Inflammatory macrophage treated with lipopolysaccharide for 4 hours (primary cell): ENCODE measurements at places on chromosomes 13 and 19.
A peak's percentile ranks its signal among the peaks of the same experiment; 100 is the strongest.

- DNase-seq, result no peak
Observed at GRCh38 chr13:43665388-43665787, 121.4 kb downstream of the ENOX1 start.

DNA sequence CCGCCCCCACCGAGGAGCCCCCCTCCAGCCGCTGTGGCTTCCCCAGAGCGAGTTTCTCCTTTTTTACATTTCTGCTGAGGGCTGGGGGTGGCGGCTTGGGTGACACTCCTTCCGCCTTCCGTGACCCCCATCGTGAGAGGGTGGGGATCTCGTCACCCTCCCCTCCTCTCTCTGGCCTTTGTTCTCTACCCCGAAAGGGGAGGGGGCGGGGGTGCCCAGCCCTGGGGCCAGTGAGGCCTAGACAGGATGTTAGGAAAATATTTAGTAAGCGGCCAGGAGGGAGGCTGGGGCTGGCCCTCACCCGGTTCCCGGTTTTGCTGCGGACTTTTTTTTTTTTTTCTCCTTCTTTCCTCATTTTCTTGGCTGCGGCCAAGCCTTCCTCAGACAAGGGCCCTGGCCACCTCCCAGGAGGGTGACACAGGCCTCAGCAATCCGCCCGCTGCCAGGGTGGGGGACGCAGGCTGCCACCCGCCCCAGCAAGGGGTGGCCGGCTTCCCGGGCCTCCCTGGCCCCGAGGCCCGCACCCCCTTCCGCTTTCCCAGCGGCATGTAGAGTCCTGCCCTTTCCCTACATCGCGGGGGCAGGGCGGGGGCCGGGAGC is 3.9 kb downstream of the MIDN start:
- peak; percentile 96 for DNase-seq

DNA sequence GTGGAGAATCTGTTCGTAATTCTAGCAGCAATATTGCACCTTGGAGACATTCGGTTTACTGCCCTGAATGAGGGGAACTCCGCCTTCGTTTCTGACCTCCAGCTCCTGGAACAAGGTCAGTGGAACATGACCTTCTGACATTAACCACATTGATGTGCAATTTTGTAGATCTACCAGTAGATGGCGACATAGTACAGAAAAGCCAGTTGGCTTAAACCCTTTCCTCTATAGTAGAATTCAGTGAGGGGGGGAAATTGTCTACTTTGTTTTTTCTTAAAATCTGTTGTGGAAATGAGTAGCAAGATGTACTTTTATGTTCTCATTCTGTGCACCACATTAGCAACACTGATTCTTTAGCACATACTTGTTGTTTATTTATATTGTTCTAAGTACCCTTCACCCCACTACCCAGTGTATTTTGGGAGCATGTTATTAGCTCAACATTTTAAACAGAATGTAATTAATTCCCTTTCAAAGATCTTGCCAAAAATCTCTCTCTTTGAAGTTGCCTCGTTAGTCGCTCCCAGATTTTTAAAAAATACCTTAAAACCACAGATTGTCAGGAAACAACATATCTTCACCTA is 332.2 kb downstream of the MYO16 start:
- DNase-seq, result peak; percentile 58

- no peak for DNase-seq
Observed at GRCh38 chr19:42595550-42596172, 937 bp upstream of the CEACAM8 start.

- no peak for DNase-seq
Observed at GRCh38 chr13:44219577-44220548, 153.8 kb upstream of the SERP2 start.

DNA sequence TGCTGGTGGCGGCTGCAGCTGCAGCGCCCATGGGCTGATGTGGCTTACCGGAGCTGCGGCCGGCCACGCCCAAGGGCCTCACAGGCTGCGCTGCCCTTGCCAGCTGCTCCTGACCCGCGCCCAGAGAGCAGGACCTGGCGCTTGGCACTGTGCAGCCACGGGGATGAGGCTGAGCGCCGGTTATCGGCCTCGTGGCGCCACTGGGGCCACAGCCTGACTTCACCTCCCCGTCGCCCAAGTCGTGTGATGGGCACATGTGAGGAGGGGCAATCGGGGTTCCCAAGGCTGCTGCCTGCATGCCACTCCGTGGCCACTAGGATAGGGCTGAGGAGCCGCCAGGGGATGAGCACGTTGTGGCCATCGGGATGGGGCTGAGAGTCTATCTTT is 77.2 kb upstream of the PABPC3 start:
- DNase-seq, result no peak

GRCh38 chr13:98332222-98332621 is 155.2 kb upstream of the RNF113B start:
- DNase-seq, result no peak

DNA sequence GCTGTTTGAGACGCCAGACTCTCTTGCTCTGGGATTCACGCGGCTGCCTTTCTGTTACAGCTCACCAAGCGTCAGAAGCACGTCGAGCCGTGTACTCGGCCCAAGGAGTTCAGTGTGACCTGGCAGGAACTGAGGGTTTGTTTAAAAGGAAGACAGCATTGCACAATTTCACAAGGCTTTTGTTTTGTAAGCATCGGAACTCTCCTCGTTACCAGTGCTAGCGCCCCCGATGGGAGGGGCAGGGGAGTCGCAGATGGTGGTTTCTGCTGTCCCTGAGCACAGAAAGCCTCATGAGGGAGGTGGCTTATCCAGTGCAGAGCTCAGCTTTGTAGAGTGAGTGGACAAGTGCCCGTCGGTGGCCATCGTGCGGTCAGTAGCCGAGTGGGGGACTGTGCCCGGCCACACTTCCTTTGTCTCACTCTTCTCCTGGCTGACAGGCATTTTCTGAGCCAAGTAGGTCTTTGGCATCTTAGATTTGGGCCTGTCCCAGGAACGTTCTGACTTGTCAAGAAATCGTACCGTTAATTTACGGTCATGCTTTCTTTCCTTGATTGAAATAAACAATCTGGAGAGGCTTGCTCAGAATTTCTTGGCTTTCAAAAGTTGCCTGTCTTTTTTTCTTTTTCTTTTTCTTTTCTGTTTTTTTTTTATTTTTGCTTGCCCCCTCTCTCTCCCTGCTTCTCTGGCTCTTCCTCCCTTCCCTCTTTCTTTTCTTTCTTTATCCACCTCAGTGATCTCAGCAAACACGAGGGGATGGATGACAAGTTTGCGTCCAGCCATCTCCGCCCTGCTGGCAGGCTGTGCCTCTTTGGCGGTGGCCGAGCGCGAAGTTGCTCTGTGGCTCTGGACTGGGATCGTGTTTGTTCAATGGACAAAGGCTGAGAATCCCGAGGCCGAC is 7.7 kb downstream of the KDM4B start:
- DNase-seq, result peak; percentile 98

- peak; percentile 20 for DNase-seq
Observed at GRCh38 chr13:27211771-27212364, 39.5 kb upstream of the RPL21 start.

DNA sequence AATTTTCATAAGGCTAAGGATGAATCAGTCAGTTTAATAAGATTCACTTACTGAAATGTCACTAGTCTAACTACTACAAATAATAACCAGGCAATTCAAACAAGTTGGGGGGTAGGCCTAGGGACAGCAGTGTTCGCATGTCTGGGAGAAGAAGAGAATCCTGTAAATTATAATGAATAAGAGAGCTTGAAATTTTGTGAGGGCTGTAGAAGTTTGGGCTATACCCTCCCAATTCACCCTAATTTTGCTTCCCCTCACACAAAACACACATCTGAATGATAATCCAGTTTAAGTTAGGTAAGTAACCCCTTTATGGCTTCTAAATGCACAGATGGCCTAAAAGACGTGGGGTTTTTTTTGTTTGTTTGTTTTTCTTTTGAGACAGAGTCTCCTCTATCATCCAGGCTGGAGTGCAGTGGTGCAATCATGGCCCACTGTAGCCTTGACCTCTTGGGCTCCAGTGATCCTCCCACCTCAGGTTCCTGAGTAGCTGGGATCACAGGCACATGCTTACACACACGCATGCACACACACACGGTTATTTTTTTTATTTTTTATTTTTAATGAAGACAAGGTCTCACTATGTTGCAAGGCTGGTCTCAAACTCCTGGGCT is 69.9 kb downstream of the TBC1D4 start:
- DNase-seq, result no peak

DNA sequence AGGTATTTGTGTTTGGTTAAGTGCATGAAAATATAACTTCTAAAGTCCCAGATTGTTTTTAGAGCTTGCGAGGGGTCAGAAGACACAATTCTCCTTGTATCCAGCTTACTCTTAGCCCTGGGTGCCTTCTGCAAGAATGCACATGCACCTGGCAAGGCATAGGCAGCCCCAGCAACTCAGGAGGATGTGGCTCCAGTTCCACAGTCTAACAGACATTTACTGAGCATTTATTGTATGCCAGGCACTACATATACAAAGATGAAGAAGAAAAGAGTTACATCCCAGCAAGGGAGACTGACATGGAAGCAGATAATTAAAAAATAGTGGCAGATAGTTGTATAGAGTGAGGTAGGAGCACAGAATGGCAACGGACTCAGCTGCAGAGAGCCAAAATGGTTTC is 101.1 kb upstream of the FRY start:
- DNase-seq, result no peak

DNA sequence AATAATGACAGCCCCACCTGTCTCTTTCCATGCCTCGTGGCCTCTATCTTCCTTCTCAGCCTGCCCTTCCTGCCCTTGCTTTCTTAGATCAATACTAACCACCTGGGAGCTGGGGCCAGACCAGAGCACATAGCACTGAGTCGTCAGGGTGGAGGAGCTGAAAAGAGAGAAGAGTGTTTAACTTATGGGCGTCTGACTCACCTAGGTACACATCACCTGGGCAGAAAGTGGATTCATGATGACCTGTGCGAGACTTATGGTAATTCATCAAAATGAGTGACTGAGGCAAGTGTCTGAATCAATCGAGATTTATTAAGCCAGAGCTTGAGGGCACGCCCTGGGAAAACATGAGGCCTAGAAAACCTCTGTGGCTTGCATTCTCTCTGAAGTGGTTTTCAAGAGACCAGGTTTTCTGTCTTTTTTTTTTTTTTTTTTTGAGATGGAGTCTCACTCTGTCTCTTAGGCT is 19.2 kb downstream of the CEACAM6 start:
- no peak for DNase-seq

GRCh38 chr13:110311443-110312338 is 4.6 kb downstream of the COL4A2 start:
- no peak for DNase-seq

DNA sequence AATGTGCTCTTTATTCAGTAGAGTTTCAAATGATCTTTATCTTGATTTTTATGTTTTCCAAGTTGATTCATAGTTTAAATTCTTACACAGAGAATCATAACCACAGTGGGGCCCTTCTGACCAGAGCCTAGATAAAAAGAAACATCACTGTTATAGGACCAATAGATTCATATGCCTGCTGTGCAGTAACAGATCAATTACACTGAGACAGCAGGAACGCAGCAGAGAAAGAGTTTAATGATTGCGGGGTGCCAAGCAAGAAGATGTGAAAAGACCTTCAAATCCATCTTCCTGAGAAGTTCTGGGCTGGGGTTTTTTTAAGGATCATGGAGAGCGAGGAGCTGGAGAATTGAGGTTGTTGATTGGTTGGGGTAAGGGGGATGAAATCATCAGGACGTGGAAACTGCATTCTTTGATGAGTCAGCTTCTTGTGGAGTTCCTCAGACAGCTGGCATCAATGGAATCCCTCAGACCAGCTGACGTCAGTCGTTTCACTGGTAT is 346.6 kb downstream of the TBC1D4 start:
- no peak for DNase-seq

DNA sequence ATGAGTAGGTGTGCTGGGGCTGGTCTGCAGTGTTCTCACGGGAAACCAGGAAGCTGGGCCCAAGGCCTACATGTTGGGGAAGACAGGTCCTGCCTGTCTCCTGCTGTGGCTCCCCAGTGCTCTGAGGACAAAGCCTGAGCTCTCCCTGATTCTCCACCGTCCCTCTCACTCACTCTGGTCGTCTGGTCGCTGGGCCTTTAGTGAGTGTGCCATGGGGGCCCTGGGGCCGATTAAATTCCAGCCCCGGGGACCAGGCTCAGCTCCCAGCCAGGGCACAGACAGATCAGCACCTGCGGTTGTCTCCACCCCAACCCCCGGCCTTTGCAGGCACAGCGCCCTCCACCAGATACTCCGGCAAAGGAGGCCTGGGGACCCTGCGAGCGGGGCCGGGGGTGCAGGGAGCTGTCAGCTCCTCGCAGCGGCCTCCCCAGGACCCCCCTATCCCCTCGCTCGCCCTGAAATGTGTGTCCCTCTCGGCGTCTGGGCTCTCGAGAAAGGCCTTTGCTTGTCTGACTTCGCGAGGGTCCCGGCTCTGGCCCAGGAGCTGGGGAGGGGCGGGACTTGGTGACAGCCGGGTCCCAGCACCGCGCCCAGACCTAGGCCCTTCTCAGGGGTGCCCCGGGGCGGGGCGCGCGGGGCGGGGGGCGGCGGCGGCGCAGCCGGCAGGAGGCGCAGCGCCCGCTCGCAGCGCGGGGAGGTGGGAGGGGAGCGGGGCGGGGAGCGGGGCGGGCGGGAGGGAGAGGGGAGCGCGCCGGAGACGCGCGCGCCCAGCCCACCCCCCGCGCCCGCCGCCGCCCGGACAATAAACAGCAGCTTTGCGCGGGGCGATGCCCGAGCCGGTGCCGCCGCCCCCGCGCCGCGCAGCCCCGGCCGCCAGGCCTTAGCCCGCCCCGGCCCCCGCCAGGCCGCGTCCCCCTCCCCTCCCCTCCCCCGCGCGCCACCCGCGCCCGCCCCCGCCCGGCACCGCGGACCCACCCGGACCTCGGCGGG is at the start of gene PALM:
TSS of gene PALM (plus strand) at position 782 of the 990 bp plus-strand sequence. CDS start 212 bp downstream, outside the sequence.
- DNase-seq, result no peak

GRCh38 chr13:97113231-97114001 is 108.7 kb upstream of the MBNL2 start:
- DNase-seq, result no peak
